ENCODE measurements at places on chromosomes 7 and 10. TPM values are rescaled to one million over a fixed set of nuclear protein-coding genes. Genes with fewer than 3 reads are reported as not detected.

DNA sequence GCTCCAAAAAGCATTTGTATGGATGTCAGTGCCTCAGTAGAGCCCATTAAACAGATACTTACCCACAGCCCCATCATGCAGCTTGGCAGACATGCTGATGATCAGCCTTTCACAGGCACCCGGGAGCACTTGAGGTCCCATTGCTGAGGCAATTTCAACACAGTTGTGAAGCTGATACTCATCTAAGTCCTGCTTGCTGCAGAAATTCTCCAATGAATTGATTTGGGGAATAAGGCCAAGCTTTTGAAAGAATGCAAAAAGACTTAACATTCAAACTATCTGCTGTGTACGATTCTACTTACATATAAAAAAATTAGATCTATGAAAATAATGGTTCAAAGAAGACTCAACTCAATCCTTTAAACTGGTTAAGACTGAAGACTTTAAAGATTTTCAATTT, 60.5 kb downstream of the LAMB4 start:
- DNase-seq: no peak

DNA sequence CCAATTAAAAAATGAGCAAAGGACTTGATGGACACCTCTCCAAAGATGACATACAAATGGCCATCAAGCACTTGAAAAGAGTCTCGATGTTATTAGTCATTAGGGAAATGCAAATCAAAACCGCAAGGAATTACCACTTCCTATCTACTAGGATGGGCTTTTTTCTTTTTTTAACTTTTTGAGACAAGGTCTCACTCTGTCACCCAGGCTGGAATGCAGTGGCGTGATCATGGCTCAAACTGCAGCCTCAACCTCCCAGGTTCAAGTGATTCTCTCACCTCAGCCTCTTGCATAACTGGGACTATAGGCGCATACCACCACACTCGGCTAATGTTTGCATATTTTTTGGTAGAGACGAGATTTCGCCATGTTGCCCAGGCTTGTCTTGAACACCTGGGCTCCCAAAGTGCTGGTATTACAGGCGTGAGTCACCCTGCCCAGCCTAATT, 13.6 kb downstream of the NKX1-2 start:
- DNase-seq: no peak

DNA sequence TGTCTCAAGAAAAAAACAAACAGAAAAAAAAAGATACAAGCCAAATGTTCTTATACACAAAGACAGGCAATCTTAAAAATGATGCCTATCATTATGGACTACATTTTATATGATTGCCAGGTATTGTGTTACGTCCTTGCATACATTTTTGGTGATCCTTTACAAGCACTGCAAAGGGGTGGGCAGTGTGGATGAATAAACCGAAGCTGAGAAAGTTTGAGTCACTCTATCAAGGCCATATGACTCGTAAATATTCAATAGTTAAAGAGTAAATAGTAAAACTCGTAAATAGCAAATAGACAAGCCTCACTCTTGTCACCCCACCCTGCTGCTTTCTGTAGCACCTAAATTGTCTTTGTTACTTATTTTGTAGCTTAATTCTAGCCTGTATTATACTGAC, 326.2 kb downstream of the FRMD4A start:
- no peak for DNase-seq

DNA sequence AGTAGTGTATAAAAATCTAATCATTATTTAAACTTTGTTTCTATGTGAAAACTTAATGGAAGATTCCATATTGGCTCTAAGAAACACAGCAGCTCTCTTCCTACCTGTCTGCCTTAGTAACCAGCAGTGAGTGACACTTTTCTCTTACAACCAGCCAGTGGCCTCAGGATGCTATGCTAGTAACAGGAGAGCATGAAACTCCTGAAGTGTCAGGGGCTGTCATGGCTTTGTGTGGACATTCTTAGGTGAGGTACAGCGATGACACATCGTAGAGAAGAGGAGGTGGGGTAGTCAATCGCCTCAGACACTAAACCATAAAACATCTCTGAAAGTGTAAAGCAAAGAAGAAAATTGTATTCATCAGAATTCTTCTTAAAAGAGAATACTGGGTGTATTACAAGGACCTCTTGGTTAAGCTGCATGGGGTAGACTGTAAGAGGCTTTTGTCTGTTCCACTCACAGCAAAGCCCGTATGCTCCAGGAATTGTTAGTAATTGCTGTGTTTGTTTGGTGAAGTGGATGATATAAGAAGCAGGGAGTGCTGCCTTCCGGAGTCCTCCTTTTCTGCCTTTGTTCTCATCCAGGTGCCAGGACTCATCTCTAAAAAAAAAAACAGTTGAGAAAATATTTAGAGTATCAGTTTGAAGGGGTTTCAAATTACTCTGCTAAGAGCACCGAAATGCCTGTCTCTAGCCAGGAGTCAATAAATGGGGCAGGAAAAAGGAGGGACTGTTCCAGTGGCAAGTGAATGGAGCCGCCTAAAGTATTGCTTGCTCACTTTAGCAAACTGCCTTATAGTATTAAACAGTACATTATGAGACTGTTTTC, 518.8 kb downstream of the CNTNAP2 start:
- DNase-seq: no peak

DNA sequence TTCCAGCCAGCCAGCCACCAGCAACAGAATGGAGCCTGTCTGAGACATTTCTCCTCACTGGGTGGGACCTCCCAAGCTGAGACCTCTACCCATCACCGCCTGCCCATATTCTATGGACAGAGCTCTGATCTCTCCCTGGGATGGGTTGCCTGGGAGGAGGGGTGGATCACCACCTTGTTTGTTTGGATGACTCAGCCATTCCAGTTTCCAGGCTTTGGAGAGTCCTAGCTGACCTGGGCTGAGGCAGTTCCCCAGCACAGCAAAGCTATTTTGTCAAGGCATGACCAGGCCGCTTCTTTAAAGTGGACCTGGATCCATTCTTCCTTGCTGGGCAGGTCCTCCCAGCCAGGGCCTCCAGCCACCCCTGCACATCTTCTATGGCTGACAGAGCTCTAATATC, 982.3 kb downstream of the DNAJB9 start:
- DNase-seq: no peak

DNA sequence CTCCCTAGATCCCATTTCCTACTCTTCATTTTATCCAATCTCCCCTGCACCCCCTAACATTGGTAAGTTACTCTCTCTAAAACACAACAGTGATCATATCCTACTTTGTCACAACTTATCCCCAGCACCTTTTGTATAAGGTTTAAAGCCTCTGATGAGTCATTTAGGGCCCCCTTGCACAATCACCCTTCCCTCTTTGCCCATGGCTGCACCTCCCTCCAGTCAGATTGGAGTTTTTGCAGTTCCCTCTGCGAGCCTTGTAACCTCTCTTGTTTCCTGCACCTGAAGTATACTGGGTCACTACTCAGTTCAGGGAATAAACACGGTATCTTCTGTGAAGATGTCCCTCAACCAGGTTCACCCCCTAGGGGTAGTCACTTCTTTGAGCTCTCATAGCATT, 55.9 kb upstream of the ADRB1 start:
- DNase-seq: no peak

- no peak for DNase-seq
Measured at GRCh38 chr10:102859911-102860310, 5.9 kb downstream of the BORCS7 start.

DNA sequence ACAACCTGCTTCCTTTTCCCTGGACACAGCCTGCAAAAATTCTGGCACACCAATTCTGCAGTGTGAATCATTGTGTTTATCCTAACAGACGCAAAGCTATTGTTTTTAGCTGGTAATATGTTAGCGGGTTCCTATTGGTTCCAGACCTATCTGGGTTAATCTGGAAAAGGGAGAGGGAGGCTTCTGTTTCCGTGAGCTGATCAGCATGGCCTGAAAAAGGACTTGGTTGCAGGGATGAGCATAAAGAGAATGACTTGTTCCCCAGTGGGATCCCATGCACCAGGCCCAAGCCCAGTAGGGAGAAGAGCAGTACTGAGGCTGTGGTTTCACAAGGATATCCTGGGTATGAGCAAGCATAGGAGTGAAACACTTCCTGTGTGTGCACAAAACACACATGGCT, 78.4 kb downstream of the PDE1C start:
- DNase-seq: no peak

DNA sequence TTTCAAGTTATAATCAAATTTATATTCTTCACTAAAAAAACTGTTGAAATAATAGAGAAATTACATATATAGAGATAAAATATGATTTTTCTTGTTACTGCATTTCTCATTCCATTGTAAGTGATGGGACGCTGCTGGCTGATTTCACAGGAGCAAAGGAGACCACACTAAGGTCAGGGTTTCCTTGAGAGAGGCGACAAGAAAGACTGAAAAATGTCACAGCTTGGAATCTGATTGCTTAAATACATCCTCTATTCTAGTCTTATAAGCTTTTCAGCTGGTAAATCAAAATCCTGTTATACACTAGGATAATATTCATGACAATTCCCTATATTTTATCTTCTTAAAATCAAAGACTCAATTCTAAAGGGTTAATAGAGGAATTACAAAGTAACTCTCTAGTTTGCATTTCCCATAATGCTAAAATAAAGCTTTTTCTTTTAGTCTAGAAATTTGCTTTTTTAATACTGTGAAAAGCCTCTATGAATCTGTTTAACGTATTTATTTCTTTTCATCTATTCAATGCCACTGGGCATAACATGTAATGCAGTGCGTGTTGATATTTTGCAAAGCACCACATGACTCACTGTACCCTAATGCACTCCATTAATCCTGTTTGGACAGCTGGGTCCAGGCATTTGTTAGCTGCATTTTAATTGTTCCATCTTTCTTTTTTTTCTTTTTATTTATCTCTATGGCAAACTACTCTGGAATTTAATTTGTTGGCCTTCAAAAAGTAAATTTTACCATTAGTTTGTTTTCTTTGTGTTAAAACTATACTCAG, 81.7 kb downstream of the RNF32 start:
- no peak for DNase-seq

GRM3 gene
- not detected for total RNA-seq

DNA sequence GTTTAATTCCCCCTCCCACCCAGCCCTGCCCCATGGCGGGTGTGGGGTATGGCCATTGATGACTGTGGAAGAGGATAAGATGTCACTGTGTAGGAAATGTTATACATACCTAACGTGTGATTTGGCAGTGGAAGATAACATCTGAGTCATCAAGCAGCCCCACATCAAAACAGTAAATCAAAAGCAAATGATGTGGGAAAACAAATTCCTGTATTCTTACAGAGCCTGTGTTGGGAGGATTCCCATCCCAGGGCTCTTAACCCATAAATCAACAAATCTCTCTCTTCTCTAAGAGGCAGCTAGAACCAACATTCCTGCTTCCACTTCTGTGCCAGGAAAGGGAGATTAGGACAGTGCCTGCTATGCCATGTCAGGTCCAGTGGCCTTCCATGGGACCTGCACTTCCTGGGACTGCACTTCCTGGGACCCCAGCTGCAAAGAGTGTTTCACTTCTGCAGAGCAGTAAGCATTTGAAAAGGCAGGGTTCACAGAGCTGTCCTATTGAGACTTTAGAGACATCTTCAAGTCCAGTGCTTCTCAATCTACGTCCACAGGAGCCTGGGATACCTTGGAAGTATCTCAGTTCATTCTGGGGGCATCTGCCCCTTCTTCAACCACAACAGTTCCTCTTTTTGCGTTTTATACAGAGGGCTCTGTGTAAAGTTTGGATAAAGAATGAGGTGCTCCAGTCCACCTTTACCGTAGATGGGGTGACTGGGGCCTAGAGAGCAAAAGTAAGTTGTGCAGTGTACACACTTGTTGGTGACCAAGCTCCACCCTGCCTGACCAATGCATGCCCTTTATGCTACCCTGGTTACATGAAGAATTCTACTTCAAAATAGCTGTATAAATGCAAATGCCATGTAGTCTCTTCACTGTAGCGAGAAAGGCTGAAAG, 45.7 kb downstream of the ATXN7L1 start:
- DNase-seq: peak; percentile 80

DNA sequence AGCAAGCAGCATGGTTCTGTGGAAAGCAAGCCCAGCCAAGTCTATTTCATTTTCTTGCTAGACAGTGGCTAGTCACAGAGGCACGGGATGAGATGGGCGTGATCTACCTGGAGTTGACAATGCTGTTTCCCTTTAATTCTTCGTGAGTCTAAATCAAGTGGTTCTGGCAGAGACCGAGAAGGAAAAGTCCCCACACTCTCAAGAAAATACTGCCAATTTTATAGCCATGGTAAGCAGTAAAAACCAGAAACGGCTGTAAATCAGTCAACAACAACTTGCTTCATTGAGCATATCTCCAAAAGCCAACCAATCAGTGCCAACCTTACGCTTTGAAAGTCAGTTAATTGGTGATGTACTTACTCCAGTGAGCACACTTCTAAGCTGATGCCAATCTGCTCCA, 223.4 kb downstream of the SEC23IP start:
- DNase-seq: no peak

CUL2 gene
- 33.8 TPM for total RNA-seq

DNA sequence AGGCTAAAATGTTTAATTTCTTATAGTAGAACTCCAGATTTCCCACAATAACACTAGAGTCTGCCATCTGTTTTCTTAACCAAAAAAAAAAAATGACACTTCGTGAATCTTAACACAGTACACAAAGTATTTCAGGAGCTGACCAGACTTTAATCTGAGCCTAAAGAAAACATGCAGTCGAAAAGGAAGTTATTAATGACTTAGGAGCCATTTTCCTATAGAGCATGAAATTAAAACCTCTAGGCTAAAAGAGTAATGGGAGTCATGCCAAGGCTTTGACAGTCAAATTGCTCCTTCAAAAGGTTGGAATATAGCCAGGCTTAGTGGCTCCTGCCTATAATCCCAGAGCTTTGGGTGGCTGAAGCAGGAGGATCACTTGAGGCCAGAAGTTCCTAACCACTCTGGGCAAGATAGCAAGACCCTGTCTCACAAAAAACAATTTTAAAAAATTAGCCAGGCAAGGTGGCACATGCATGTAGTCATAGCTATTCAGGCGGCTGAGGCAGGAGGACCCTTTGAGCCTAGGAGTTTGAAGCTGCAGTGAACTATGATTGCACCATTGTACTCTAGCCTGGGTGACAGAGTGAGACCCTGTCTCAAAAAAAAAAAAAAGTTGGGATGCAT, 13.6 kb downstream of the MICU1 start:
- DNase-seq: no peak

DNA sequence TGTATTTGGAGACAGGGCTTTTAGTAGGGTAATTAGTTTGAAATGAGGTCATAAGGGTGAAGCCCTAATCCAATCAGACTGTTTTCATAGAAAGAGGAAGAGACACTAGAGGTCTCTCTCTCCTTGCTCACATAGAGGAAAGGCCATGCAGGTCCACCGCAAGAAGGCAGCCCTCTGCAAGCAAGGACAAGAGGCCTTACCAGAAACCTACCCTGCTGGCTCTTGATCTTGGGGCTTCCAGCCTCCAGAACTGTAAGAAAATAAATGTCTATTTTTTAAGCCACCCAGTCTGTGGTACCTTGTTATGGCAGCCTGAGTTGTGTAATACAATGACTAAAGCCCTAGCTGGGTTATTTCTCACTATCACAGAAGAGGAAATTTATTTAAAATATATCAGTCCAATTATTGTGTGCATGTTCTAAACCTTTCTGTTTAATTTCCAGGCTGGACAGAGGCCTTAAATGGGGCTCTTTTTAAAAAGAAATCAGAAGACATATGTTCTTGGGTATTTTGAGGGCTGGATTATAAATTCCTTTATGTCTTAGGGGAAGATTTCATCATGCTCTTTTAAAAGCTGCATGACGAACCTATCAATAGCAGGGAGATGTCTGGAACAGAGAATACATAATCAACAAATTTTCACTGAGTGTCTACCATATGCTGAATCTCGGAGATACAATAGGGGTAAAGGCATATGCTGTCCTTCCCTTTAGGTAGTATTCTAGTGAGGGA, 12.9 kb upstream of the TMEM26 start:
- no peak for DNase-seq

- no peak for DNase-seq
Measured at GRCh38 chr7:148261523-148261922, 329.0 kb upstream of the C7orf33 start.

GRCh38 chr10:80186364-80187012, 18.8 kb downstream of the ANXA11 start:
- no peak for DNase-seq

TMEM130 gene
- total RNA-seq: not detected

All from glomerular endothelial cell (primary cell).